Colonic mucosa (tissue), 4 donors: ENCODE measurements at places on chromosomes 4 and X.

GRCh38 chrX:97867266-97867665 lies 983.6 kb downstream of the RPA4 start:
- no peak for DNase-seq

DNA sequence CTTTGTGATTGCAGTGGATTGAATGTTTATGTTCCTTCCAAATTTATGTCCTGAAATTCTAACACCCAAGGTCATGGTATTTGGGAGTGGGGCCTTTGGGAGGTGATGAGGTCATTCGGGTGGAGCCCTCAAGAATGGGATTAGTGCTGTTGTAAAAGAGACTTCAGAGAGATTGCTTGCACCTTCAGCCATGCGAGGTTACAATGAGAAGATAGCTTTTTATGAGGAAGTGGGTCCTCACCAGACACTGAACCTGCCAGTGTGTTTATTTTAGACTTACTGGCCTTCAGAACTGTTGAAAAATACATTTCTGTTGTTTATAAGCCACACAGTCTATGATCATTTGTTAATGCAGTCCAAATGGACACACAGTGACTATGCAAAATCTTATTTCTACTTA lies 161.0 kb upstream of the GPRIN3 start:
- no peak for DNase-seq

DNA sequence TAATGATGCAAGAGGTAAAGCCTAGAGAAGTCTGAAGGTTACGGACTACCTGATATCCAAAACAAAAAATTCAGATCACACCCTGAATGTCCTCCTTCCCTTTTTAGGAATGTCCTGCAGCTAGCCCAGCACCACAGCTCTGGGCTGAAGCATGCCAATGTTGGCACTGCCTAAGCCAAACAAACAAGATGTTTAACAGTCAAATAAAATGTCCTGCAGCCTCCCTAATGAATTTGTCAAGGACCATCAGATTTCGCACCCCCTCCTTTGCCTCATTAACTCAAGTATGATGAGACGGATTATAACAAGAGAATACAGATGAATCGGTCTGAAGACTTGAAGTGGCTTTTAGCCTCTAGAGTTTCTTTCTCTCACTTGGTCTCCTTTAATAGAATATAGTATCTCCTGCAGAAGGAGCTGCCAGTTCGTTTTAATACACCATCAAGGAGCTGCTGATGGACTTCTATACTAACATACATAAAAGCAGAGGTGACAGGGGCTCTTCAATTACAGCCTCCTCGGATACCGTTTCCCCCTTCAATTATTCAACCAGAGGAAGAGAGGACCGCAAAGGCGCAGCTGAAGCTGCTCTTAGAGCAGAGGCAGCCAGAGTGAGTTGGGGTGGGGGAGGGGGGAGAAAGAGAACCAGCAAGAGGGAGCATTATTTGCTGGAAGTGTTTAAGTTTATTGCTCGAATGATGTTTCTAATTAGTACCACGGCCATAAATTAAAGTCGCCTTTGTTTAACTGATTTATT lies 3.0 kb upstream of the MAB21L2 start:
- DNase-seq = no peak

GRCh38 chrX:9298221-9298620 lies 166.6 kb upstream of the TBL1X start:
- no peak for DNase-seq

GRCh38 chr4:85496933-85497332 lies 22.0 kb downstream of the ARHGAP24 start:
- DNase-seq = no peak

DNA sequence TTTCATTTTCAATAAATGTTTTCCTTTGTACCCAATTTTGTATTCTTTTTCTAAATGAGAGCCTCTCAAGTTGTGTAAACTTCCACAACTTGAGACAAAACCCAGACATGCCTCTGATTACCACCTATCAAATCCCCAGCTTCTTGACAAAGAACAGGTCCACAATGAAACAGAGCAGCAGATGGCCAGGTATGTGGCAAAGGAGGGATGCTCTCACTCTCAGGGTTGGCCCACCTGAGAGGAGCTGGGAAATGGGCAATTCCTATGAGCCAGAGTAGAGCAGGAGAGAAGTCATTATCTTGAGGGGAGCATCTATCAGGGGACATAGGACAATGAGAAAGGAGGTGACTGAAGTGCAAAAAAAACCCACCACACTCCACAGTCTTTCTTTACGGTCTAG lies 273.5 kb upstream of the FAM241A start:
- no peak for DNase-seq

- no peak for DNase-seq
These were observed 34.7 kb upstream of the PDE5A start for GRCh38 chr4:119663160-119663788.

DNA sequence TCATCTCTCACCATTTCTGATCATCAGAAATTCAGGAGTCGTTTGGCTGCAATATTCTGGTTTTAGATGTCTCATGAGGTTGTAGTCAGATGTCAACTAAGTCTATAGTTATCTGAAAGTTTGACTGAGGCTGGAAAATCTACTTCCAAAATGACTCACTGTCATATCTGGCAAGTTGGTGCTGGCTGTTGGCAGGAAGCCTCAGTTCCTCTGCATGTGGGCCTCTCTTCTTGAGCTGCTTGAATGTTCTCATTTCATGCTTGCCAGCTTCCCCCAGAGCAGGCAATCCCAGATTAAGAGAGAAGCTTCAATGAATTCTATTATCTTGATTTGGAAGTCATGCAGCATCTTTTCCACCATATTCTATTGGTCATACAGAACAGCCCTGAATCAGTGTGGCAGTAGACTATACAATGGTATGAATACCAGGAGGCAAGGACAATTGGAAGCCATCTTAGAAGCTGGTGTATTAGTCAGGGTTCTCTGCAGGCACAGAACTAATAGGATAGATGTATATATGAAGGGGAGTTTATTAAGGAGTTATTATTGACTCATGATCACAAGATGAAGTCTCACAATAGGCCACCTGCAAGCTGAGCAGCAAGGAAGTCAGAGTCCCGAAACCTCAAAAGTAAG lies 46.8 kb upstream of the ELF2 start:
- DNase-seq = no peak

DNA sequence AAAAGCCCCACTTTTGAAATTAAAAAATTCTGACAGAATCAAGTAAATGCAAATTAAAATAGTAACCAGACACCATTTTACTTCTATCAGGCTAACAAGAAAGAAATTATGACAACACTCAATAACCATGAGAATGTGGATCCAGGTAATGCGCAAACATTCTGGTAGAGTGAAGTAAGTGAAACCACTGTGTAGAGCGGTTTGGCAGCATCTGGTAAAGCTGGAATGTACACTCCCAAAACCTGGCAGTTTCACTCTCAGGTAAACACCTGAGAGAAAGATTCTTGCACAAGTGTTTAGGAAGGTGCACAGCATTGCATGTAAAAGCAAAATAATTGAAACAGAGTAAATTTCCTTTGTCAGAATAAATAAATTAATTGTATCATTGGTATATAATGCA lies 81.8 kb downstream of the TRIML1 start:
- no peak for DNase-seq

DNA sequence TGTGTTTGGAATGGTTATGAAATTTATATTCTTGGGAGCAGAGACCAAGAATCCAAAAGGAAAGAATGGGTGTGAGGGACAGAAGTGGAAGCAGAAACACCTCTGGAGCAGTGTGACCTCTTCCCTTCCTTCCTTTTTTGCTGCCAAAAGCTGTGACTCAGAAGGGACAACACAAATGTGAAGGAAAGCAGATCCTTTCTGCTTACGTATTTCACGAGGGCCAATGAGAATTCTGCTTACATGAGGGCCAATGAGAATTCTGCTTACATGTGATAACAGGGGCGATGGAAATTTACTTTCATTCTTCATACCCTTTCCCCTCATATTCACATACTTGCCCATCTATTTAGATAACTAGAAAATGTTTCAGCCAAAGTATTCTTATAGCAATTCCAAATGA lies 404.6 kb downstream of the PRDM5 start:
- DNase-seq = peak; percentile 56

DNA sequence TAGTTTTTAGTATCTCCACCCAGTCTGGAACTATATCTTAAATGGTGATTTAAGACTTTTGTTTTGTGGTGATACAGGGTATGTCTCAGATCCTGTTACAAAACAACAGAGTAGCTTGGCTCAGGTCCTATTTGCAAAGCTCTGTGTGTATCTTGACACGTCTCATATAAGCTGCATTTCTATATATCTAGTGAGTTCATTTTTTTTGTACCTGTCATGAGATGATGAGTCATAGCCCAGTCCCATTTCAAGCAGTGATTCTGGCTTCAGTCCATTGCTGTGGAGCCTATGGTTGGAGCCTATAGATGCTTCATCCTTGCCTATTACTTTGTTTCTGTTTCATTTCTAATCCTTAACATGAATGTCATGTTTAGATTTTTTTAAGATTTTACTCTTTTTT lies 23.0 kb downstream of the GRXCR1 start:
- no peak for DNase-seq

DNA sequence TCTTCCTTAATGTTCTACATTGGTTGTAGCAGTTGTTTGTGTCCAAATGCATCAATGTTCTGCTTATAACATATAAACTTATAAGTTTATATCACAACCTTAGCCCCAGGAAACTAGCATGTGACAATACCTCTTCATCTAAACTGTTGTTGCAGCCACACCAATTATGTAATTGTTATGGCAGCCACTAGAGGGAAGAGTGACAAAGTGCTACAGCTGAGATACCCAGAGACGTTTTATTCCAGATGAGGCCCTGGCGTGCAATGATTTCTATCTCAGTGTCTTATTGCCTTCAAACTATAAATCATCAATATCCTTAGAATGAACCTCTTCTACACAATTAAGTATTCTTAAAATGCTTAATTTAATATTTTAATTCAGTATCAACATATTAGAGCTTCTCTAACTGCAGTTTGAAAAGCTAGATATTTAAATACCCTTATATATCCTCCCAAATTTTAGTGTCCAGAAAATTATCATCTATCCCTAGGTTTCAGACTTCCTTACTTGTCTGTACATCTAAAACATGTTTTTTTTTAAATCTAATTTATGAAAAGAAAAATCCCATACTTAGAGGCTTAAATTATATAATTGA lies 171.6 kb downstream of the PCDH10 start:
- no peak for DNase-seq

DNA sequence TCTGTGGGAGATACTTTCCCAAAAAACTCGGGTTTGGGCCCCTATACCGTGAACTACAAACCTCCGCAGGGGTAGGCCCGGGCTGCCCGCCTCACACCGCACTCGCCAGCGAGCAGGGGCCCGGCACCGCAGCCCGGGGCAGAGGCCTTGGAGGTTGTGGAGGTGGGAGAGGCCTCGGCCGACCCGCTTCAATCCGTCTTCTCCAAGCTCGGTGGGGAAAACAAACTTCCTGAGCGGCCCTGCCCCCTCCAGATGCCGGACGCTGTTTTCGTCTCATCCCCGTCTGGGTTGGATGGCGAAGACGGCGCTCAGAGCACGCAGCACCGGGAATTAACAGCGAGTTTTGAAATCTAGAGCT lies 442 bp upstream of the MCUB start:
- DNase-seq = peak; percentile 42

GRCh38 chr4:89021062-89021461 lies 35.9 kb downstream of the FAM13A start:
- DNase-seq = no peak
